ENCODE measurements at places on chromosomes 1 and 21.

- DNase-seq = no peak
Observed at GRCh38 chr1:57966340-57966739, 542.5 kb upstream of the DAB1 start.

- no peak for DNase-seq
Observed at GRCh38 chr1:112904831-112905261, 51.1 kb downstream of the SLC16A1 start.

- DNase-seq = no peak
Observed at GRCh38 chr1:18552631-18553030, 71.9 kb downstream of the KLHDC7A start.

GRCh38 chr1:112636056-112636455 lies 16.4 kb downstream of the CAPZA1 start:
- no peak for DNase-seq

- DNase-seq = no peak
Observed at GRCh38 chr1:31013187-31013864, 52.2 kb downstream of the PUM1 start.

GRCh38 chr1:206769304-206769731 lies 1.3 kb upstream of the IL19 start:
- DNase-seq = no peak

- DNase-seq = peak; percentile 62
Observed at GRCh38 chr1:211829343-211830054, 1.1 kb downstream of the LPGAT1 start.

DNA sequence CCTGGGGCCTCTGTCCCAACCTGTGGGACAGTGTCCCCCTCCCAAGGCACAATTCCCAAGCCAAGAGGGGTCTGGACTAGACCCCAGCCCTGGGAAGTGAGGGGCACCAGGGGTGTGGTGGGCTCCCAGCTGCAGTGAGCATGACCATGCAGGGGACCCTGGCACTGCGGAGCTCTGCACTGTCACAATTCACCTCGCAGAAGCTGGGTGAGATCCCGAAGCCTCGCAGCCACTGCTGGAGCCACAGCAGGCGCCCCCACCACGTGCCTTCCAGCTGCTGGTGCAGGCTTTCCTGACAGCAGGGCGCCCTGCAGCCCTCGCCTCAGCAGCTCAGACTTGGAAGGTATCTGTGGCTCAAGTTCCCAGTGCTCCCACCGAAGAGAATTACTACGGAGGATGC lies 10.0 kb upstream of the SRARP start:
- no peak for DNase-seq

GRCh38 chr1:58441699-58442098 lies 104.8 kb downstream of the OMA1 start:
- DNase-seq = no peak

DNA sequence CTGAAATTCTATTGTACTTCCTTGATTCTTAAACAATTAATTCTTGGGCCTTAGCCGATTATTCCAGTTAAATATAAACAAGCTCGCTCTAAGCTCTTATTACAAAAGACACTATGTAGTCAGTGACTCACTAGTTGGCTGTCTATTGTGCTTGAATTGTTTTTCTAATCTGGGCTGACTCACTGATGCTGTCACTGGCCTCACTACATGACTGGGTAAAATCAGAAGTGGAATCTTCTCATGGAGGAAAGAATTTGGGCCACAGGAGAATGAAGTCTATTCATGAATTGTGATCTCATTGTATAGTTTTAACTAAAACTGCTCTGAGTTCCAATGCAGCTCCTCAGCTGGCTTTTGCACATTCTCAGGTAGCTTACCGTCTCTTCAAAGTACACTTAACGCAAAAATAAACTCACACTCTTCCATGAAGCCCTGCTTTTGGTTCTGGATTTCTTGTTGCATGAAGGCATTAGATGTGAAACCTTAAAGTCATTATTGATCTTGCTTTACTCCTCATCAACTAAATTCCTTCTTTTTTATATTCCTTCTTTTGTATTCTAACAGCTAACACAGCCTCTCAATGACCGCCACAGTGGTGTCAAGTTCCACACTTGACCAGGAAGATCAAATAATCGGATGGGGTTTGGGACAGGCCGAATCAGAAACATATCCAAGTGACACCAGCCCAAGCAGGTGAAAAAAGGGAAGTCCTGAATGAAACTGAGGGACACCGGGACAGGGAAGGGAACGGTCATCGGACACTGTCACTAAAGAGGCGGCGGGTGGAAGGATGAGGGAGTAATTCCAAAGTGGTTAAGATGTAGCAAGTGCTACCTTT lies 80.9 kb upstream of the LBR start:
- DNase-seq = no peak

GRCh38 chr1:25861316-25862286 lies 2.3 kb upstream of the AUNIP start:
- no peak for DNase-seq

DNA sequence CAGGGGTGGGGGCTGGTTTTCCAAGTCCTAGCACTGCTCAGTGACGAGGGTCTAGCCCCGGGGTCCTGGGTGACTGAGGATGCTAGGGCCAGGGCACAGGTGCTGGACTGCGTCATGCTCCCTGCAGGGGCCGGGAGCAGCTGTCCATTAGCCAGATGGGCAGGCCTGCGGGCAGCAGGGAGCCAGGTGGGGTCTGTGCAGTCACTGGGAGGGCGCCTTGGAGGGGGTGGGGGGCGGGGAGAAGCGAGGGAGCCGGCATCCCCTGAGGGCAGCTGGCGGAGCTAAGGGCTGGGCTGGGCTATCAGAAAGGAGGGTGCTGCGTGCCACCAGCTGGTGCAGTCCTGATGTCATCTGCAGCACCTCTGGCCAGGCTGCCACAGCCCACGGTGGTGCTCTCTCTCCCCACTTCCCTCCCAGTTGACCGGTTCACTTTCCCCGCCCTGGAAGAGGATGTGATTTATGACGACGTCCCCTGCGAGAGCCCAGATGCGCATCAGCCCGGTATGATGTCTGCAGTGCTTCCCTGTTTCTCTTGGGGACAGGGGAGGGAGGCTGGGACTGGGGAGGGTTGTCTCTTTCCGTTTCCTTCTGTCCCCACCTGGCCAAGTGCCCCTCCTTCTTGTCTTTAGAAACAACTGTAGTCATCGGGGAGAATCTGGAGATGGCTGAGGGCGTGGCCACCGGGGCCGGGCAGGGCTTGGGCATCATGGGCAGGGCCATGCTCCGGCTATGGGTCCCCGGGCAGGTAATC lies 63.8 kb downstream of the ARHGEF10L start:
- no peak for DNase-seq

DNA sequence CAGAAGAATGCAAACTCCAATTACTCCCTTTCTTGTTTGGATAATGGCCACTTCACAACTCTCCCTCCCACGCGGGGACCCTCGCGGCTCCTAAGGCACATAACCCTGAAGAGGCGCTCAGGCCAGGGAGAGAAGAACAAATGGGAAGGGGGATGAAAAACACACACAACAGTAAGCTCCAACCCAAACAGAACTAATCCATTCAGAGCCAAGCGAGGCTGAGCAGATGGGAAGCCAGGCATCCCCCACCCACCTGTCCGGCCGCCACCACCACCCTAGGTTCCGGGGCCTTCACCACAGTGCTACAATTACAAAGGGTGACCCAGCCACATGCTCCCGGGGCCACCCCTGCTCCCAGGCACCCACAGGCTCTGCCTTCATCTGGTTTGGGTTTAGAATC lies 101.5 kb downstream of the MRPL37 start:
- DNase-seq = no peak

- no peak for DNase-seq
Observed at GRCh38 chr1:84247425-84248220, 53.9 kb upstream of the SAMD13 start.

DNA sequence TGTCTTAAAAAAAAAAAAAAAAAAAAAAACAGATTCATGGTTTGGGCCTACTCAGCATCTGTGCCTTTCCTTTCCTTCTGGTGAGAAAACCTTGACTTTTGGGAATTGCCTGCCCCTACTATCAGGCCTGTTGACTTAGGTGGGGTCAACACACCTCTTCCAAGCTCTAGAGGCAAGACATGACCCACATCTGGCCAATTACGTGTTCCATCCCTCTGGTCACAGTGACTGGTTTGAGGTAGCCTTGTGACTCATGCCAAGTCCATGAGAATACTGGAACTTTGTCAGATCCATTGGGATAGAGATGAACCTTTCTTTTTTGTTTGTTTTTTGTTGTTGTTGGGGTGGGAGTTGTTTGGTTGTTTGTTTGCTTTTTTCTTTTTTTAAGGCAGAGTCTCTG lies 37.3 kb upstream of the KHDRBS1 start:
- DNase-seq = no peak

DNA sequence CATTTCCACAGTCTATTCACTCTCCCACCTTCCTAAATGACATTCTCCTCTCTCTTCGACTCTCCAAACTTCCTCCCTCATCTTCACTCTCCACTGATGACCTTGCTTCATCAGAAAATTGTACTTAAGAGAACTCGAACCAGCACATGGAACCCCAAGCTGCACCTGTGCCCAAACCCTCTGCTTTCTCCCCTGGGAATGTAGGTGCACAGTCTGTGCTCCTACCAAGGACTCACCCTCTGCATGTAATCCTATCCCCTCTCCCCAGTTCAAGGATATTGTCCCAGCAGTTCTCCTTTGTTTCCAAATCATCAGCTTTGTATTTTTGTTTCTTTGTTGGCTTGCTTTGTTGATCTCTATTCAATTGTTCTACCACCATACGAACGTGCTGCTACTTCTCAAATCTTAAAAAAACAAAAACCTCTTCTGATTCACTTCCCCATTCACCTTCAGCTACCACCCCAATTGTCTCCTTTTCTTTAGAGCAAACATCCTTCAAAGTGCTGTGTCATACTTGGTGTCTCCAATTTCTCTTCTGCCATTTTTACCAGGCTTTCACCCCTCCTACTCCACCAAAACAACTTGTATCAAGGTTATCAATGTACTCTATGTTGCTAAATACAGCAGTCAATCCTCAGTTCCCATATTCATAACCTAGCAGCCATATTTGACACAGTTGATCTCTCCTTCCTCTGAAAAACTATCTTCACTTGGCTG lies 26.8 kb downstream of the RAB3B start:
- DNase-seq = no peak

GRCh38 chr21:38806153-38806941 lies 618 bp downstream of the ETS2 start:
- no peak for DNase-seq

- peak; percentile 64 for DNase-seq
Observed at GRCh38 chr1:22778862-22779520, 68.4 kb downstream of the EPHB2 start.

GRCh38 chr1:46816930-46817329 lies 18.1 kb downstream of the CYP4B1 start:
- no peak for DNase-seq

GRCh38 chr1:25204797-25205480 lies 27.4 kb downstream of the SYF2 start:
- peak; percentile 34 for DNase-seq

GRCh38 chr1:62528015-62528414 lies 69.3 kb upstream of the ANGPTL3 start:
- DNase-seq = no peak

DNA sequence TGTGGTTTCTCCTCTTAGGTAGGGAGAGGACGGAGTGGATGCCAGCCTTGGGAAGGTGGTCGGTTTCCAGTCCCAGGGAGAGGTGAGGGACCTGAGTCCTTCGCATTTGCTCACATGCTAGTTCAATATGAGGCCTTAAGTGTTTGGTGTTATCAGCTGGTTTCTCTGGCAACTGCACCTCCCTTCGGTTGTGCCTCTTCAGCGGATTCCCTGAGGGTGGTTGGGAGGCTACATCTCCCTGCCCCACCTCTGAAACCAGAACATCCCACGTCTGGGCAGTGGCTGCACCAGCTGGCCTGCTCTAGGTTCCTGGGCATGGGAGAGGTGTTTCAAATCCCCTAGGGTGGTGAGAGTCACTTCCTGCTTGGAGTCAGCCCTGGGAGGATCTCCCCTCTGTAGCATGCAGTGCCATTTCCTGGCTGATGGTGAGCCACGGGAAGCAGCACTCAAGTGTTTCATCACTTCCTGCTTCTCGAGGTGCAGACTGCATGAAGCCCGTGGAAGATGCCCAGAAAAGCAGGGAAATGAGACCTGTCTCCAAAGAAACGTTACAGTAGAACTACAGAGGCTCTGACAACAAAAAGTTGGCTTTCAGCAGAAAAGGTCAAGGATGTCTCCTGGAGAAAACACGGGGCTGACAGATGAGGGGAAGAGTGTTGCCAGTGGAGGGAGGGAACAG lies 4.5 kb downstream of the TMEM125 start:
- peak; percentile 38 for DNase-seq

DNA sequence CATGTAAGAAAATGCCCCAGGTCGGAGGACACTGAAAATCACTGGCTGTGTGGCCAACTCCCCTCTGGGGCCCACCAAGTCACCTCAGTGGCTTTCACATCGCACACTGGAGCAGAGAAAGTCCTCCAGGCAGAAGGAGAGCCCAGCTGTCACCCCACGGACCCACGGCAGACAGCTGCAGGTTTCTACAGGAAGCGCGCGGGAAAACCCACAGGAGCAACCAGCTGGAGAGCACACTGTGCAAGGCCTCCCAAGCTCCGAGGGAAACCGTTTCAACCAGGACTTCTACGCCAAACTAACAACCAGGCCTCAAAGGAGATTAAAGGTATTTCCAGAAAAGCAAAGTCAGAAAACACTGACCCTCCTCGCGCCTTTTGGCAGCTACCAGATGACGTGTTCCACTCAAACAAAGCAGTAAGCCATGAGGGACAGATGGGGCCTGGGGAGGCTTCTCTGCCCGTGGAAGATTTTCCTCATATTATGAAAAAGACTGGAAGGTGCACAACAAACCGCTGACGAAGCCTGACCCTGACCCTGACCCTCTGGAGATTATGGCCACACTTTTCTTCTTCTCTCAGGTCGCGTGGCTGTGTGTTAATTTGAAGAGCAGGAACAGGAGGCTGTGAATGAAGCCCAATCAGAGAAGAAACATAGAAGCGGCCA lies 21.0 kb downstream of the WDR4 start:
- no peak for DNase-seq
